ENCODE measurements at places on chromosomes 13 and 19.

DNA sequence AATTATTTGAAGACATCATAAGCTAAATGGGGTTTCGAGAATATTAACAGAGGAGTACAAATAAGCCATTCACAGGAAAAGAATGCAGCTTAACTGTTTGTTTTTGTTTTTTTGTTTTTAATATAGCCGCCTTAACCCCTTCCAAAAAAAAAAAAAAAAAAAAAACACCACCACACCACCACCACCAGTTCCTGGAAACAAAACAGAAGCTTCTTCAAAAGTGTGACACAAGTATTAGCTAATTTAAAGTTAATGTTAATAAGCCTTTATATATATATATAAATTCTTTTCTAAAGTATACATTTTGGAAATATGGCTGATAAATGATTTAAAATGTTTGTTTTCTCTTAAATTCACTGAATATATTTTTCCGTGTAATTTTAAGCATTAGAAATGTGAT, 1.4 kb downstream of the RAP2A start:
- no peak for DNase-seq

DNA sequence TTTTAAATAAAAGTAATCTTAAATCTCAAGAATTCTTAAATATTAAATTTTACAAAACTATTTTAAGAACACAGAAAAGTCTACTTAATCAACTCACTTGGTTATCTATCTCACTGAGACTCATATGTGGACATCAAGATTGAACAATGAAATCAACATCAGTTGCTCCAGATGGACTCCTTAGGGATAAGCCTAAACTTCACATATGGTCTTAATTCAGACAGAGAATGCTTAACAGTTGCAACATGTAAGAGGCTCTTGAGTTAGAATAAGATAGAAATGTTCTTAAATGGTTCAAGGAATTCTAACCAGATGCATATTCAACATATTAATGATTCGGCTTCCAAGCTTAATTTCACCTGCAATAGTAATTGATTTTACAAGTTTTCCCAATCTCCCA, 1730.9 kb downstream of the PCDH9 start:
- DNase-seq = no peak

GRCh38 chr19:29617366-29618266, 11.5 kb downstream of the POP4 start:
- DNase-seq = no peak

DNA sequence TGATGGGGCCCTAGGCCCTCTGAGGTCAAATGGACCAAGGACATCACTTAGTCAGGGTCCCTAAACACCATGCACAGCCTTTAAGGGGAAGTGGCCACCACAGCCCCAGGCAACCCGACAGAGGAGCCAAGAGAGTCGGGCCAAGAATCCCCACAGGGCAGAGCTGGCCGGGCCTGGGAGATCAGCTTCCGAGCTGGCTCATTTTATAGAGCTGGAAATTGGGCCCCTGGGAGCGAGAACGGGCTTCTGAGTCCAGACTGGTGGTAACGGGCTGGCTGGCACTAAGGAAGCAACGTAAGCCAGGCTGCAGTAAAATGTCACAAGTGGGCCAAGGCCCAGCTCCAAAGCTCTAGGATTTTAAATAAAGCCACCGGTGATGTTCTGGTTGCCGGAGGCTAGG, 51.1 kb downstream of the HSPH1 start:
- no peak for DNase-seq
